ENCODE measurements at places on chromosomes 2 and 18.

- DNase-seq = no peak
Measured at GRCh38 chr2:26631401-26632170, 9.6 kb downstream of the CIB4 start.

GRCh38 chr2:205405752-205406151, 276.5 kb upstream of the NRP2 start:
- DNase-seq = no peak

DNA sequence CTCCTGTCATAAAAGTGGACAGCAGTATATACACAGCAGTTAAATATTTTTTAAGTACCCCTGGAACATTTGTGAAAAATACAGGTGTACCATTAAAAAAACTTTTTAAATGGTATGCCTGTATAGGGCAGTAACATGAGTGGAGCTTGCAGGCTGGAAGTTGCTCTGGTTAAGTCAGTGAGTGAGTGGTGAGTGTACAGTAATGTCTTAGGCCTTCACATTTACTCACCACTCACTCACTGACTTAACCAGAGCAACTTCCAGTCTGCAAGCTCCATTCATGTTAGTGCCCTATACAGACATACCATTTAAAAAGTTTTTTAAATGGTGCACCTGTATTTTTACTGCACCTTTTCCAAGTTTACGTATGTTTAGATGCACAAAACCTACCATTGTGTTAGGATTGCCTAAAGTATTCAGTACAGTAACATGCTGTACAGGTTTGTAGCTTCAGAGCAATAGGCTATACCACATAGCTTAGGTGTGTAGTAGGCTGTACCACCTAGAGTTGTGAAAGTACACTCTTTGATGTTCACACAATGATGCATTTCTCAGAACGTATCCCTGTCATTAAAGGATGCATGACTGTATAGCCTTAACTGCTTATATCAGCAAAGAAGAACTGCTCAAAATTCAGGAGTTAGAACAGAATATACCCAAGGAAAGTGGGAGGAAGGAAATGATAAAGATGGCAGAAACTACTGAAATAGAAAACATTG, 112.6 kb downstream of the EHBP1 start:
- no peak for DNase-seq

DNA sequence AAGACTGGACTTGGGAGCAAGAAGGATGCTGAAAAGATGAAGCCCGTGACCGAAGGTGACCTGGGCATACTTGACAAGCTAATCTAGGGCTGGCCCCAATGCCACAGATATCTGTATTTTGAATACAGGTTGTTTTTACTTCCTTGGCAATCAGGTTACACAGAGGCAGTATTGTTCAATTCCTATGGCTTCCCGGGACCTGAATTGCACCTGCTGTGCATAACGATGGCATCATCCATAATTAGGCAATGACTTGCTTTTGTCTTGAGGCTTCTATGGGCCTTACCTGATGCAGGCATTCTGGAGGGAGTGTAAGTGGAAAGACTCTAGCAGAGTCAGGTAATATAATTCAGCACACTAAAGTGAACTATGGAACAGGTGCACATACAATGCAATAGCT, 60.6 kb upstream of the CUL3 start:
- DNase-seq = no peak

DNA sequence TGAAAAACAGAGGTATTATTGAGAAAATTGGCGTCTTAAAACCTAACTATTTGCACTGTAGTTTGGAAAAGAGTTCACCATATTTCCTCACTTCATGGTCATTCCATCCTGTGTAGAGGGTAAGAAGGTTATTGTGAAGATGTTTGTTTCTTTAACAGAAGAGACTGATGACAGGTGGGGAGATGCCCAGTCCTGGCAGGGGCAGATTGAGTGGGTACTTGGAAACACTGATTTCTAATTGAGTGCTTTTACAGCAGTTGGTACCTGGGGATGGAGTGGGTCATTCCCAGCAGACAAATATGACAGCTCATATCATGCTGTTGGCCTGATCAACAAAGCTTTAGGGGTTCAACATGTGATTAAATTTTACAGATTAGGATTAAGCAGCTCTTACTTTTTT, 67.5 kb downstream of the MYOM1 start:
- DNase-seq = no peak

DNA sequence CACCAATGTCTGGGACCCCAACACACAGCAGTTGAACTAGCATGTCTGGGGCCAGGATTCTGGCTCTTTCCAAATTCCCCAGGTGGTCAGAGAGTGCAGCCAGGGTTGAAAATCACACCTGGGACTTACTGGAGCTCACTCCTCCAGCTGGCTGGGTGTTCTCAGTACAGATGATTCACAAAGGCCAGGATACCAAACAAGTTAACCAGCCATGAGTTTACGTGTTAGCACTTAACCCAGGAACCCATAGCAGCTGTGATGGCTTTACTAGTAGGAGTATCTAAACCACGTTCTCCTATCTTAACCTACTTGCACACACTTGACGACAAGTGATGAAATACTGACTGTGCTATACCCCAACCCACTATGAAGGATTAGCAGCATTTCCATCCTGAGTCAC, 222.8 kb downstream of the FBXO15 start:
- no peak for DNase-seq

- no peak for DNase-seq
Measured at GRCh38 chr18:75592527-75592926, 165.0 kb upstream of the SMIM21 start.

DNA sequence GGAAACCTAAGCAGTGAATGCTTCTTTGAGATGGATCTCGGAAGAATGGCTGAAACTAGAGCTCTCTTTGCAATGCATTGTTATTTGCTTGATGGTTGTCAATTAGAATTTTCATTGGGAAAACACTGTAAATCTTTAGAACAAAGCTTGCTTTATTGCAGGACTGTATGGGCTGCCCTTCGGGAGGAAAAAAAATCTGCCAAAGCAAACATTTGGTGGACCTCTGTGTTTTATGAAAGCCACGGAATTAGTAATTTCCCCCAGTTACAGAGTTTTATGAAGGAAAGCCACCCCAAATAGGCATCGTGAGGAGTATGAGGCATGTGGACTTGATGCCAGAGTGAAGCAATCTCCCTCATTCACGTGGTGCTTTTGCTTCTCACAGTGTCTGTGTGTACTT, 33.5 kb downstream of the RHBDD1 start:
- DNase-seq = no peak

DNA sequence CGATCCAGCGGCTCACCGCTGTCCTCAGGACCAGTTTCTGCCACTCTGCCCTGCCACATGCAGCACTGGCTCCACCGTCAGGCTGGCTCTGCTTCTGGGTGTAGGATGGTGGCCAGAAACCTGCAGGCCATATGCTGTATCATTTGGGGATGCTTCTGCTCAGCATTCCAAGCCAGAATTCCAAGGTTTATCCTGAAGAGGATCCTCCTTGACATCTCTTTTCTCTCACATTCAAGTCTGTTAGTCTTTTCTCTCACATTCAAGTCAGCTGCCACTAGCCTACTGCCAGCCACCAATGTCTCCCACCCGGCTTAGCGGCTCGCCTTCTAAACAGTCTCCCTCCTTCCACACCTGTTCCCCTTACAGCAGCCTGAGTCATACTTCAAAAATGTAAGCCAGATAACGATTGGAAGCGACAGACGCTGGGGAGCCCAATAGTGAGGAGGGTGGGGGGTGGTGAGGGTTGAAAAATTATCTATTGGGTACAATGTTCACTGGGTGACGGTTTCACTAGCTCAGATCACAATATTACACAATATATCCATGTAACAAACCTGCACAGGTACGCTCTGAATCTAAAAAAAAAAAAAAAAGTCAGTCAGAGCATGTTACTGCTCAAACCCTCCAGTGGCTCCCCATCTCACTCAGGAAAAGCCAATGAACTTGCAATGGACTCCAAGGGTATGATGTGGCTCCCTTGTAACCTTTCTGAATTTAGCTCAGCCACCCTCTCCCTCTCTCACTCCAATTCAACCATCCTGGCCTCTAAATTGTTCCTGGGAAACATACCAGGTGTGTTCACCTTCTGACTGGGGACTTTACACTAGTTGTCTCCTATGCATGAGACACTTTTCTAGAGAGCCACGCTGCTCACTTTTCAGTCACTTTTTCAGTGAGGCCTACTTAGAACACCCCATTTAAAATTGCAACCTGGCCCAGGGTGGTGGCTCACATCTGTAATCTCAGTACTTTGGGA, 38.8 kb upstream of the SP3 start:
- no peak for DNase-seq

GRCh38 chr18:75871596-75871995, 444.1 kb upstream of the SMIM21 start:
- DNase-seq = no peak

GRCh38 chr2:11588228-11589110, 54.6 kb downstream of the GREB1 start:
- no peak for DNase-seq

- no peak for DNase-seq
Measured at GRCh38 chr18:478681-479080, 21.8 kb downstream of the COLEC12 start.

Measured in stimulated activated CD8-positive, alpha-beta memory T cell treated with anti-CD3 and anti-CD28 coated beads, Interleukin-7, amount 100 ng/mL, for 24 hours (primary cell).